ENCODE measurements at places on chromosomes 7 and 10.

DNA sequence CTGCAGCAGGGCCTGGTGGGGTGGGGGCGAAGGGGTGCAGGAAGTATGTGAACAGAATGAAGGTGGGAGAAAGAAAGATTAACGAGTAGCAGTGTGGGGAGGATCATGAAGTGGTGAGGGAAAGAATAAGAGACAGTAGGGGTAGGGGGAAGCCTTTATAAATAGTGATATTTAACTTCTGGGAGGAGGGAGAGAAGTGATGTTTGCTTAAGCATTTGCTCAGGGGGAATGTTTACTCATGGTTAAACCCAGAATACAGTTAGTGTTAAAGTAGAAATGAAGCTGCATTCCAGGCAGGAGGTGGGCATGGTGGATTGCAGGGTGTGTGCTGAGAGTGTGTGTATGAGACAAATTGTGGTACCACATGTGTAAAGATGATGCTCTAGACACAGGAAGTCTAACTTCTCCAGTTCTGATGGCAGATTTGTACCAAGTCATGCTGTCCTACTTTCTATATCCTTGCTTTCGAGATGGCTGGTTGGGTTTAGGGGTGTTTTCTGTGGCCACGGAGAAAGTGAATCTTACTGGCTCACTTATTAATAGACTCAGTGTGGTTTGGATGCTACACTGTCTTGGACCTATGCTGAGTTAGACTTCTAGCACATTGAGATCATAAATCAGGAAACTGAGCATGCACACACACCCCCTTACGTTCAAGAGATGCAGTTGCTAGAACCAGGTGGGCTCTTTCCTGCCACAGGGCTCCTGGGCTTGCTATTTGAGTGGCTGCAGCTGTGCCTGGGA is 10.6 kb upstream of the DNMBP start:
- DNase-seq, result no peak

DNA sequence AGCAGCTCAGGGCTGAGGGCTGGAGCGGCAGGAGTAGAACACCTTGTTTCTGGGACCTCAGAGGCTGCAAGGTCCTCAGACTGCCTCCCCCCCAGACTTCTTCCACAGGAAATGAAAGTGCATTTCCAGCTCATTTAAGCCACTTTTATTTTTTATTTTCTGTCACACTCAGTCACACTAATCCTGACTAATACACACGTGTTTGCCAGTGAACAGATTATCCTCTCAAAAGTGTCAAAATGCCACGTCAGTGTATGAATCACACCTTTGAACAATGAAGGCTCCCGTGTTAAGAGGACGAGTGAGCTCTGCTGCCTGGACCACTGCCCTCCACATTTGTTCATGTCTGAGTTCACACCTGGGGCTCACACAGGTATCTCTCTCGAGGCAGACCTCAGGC is 488.5 kb downstream of the DNAJB6 start:
- DNase-seq, result no peak

GRCh38 chr10:71259815-71260501 is 47.6 kb downstream of the UNC5B start:
- no peak for DNase-seq

- DNase-seq, result no peak
Observed at GRCh38 chr7:13257661-13258060, 570.2 kb downstream of the ARL4A start.

GRCh38 chr10:5071411-5072198 is 22.6 kb upstream of the AKR1C3 start:
- DNase-seq, result peak; percentile 66

DNA sequence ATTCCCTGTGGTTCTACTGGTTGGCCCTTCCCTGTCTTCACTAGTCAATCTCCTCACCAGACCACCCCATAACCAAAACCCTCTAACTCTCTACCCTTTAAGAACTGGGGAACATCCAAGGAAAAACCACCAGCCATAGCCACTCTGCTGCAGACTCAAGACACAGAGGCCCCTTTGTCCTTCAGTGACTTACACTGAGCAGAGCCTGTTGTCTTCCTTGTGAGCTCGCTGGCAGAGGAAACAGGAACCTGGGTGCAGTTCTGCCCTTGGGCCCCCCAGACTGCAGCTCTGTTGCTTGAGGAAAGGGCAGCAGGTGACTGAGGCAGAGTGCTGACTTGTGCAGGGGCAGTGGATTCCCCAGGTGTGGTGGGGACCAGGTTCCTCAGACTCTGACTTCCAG is 30.6 kb downstream of the ZC3HAV1 start:
- no peak for DNase-seq

GRCh38 chr10:86366033-86366901 is at the start of gene GRID1:
Gene GRID1 (minus strand): TSS chr10:86366795.
- peak; percentile 15 for DNase-seq

DNA sequence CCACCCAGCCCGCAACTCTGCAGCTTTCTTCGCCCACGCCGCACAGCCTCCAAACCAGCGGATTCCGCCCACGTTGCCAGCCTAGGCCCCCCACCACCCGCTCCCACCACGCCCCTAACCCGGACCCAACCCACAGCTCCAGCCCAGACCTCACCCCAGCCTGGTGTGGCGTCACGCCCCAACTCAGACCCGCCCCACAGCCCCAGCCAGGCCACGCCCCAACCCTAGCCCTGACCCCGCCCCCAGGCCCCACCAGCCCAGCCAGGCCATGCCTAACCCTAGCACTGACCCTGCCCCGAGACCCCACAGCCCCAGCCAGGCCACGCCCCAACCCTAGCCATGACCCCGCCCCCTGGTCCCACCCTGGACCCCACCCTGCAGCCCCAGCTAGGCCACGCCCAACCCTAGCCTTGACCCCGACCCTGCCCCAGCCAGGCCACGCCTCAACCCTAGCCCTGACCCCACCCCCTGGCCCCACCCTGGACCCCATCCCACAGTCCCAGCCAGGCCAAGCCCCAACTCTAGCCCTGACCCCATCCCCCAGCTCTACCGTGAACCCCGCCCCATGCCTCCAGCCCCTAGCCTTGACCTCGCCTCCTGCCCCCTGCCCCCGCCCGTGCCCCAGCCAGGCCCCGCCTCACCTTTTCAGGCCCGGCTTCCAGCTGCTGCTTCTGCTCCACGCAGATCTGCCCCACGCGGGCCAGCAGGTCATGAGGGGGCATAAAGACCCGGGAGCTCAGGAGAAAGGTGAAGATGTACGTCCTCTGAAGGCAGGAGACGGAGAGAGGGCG is 64.0 kb downstream of the RASGEF1A start:
- no peak for DNase-seq

DNA sequence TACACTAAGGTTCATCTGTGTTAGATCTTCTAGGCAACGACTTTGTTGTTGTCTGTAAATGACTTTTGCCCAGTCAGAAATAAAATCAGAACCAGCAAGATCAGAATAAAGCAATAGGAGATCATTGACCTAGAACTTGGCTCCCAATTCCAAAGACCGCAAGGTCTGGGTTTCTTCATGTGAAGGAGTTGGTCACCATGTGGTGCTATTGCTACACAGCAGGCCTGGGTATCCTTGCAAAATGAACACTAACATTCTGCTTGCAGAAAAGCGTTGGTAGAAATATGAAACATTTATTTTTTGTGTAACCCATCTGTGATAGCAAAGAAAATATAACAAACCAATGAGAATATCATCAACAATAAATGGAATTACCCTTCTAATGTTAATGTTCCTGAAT is 831.0 kb downstream of the NXPH1 start:
- no peak for DNase-seq

DNA sequence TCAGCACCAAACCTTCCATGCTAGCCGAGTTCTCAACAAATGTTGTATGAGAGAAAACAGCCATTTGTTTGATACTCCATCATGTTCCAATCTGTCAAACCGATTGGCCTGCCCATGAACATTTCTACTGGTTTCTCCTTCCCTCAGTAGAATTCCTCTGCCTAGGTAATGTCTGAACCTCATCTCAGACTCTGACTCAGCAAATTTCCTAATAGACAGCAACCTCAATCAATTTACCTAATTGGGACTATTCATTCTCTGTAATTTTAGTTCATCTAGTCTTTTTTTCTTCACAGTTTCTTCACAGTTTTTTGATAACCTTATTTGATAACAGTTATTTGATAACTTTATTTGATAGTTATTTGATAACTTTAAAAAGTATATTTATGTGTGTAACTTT is 585.1 kb downstream of the DNAJB9 start:
- no peak for DNase-seq

- DNase-seq, result peak; percentile 33
Observed at GRCh38 chr7:25087855-25088254, 37.2 kb downstream of the CYCS start.

Measured in KBM-7 (cell line).